ENCODE measurements at places on chromosomes 1 and 21.

DNA sequence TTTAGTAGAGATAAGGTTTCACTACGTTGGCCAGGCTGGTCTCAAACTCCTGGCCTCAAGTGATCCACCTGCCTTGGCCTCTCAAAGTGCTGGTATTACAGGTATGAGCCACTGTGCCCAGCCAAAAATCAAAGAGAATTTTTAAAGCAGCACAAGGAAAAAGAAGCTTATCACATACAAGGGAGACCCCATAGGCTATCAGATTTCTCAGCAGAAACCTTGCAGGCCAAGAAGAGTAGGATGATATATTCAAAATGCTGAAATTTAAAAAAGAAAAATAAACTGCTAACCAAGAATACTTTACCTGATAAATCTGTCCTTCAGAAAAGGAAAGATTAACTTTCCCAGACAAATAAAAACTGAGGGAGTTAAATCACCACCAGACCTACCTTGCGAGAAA, 43.2 kb downstream of the FLVCR1 start:
- no peak for DNase-seq

- no peak for DNase-seq
These were observed 29.6 kb upstream of the RGS1 start for GRCh38 chr1:192545896-192546521.

DNA sequence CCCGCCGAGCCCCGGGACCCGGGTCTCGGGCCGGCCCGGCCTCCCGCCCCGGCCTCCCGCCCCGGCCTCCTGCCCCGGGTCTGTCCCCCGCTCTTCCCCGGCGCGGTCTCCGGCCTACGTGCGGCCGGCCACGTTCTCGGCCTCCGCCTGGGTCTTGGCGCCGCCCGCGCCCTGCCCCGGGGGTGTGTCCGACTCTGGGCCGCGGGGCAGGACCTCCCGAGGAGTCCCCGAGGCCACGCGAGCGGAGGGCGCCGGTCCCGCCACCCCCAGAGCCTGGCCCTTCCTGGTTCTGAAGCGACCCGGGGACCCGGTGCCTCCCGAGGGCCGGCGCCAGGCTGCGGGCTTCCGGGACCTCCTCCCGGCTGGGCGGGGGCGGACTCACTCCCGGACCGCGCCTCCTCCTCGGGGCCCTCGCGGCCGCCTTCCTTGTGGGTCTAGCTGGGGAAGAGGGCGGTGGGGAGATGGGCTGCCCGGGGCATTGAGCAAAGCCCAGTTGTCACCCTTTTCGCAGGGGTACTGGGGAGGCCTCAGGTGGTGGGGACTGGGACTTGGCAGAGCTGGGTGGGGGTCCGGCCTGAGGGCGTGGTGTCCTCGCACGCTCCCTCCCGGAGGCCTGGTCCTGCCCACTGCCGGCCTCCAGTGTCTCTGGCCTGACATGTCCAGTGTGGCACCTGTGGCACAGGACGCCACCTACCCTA, 558 bp downstream of the PFKL start:
- peak; percentile 49 for DNase-seq

DNA sequence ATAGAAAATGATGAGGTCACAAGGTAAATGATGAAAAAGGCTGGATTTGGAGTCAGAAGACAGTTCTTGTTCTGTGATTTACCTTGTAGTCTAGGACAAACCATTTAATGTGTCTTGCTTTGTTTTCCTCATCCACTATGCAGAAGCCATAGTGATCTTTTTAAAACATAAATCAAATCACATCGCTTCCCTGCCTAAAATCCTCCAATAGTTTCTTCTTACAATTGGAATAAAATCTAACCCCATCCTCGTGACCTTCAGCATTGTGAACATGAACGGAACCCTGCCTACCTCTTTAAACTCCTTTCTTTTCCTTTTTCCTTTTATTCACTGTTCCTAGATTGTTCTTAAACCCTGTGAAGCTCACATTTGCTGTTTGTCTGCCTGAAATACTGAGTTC, 204.9 kb upstream of the SAMSN1 start:
- no peak for DNase-seq

GRCh38 chr1:55212349-55213150, 2.6 kb downstream of the USP24 start:
- DNase-seq = no peak

DNA sequence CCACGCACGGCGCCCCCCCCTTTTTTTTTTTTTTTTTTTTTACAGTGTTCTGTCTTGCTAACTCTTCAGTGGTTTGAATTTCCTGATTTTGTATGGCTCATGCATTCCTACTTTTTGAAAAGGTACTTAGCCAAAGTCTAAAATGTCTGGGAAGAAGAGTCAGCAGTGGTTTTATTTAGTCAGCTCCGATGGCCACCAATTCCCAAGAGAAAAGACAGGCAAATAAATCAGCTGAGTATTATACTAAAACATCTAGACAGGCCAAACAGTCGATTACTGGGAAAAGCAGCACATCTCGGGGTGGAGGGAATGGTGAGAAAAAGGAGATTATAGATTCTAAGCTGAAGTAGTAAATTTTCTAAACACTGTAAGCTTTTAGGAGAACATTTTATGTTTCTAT, 192.5 kb upstream of the ZRANB2 start:
- DNase-seq = no peak

DNA sequence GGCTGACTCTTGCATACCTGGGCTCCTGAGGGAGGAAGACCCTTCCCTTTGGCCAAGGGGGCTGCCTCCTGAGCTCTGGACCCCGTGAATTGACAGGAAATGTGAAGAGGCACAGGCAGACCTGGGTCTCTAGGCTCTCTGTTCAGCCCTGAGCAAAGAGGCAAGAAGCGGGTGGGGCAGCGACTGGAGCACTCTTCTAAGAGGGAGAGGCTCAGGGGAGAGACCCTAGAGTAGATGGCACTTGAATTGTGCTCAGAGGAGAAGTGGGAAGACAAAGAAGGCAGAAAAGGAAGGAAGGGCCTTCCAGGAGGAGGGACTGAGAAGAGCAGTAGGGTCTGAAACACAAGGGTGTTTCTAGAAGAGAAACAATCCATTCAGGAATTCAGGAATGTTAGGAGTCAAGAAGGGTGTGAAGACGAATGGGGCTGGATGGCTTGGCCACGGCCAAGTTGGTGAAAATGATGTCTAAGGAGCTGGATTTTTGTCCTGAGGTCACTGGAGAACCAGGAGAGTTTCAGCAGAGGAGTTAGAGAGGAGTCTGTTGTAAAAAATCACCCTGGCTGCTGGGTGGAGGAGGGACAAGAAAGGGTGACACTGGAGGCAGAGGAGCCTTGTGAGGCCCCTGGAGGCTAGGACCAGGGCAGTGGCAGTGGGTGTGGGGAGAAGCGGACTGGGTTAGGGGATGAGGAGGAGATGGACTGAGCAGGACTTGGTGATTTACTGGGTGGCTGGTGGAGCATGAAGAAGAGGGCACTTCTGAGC, 5.3 kb downstream of the TIE1 start:
- DNase-seq = no peak

DNA sequence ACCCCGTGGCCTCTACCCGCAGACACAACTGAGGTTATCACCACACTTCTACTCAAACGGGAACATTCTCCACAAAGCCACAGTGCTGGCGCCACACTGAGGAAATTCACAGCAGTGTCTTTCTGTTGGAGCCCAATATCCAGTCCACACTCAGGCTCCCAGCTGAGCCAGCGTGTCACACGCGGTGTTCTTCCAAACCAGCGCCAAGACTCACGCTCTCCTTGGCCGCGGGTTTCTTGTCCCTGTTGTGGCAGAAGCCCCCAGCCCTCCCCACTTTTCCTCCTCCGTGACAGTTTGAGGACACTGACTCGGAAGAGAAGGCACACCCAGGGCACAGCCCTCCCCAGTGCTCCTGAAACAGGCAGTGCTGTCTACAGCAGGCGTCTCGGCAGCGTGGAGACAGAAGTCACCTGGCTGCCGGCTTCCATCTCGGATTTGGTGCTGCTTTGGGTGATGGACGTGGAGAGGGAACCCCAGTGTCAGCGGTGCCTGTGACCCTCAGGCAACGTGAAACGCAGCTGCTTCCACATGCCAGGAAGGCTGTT, 35.4 kb upstream of the AGPAT3 start:
- DNase-seq = no peak

DNA sequence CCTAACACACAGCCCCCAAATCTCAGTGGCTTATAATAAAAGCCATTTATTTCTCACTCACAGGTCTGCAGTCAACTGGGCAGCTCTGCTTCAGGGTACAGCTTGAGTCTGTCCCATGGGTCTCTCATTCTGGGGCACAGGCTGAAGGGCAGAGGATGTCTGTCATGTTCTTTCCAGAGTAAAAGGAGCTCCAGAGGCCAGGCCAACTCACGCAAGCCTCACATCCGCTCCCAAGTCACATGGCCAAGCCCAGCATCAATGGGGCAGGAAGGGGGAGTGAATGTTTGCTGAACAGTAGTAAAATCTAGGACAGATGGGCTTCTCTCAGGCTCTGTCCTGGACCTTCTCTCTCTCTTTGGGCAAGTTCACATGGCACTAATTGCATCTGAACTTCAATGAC, 7.1 kb upstream of the SSBP3 start:
- DNase-seq = no peak

- DNase-seq = no peak
These were observed 15.4 kb upstream of the ADAR start for GRCh38 chr1:154623358-154623757.

DNA sequence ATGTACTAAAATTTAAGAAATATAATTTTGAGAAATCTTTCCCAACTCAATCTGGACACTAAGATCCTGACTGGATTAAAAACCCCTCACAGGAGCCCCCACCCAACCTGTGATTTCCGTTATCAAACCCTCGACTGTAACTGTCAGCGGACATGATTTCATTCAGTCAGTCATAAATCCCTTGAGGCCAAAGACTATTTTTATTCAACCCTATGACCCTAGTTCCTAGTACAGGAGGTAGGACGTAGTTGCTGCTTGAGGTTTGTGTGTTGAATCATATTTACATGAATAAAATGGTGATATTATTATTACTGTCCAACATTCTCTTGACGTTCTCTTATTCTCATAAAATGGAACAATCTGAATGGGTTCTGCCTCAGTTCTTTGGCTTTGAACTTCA, 73.1 kb upstream of the DYNLT5 start:
- no peak for DNase-seq

GRCh38 chr1:228463559-228464455, 23.4 kb upstream of the RNF187 start:
- DNase-seq = no peak

- DNase-seq = no peak
These were observed 235.2 kb upstream of the RAB4A start for GRCh38 chr1:229035748-229036082.

- DNase-seq = no peak
These were observed 1.9 kb downstream of the GIPC2 start for GRCh38 chr1:78047631-78048030.

GRCh38 chr1:61081144-61081685, 1.1 kb upstream of the NFIA start:
- no peak for DNase-seq

DNA sequence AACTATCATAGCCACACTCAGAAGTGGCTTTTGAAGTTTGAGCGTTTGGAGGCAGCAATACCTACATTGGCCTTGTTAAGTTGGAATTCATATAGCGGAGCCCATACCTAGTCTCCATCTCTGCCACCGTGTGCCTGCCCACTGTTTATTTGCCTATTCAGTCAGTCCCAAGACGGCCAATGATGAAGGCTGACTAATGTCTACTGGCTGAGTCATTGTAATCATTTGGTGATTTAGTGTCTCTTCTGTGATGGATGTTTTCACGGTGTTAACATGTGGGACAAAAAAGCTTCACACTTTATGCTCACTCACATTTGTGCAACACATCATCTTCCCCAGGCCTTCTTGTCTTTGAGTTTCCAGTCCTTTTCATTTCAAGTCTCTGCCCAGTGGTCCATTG, 92.6 kb upstream of the PBX1 start:
- DNase-seq = no peak

DNA sequence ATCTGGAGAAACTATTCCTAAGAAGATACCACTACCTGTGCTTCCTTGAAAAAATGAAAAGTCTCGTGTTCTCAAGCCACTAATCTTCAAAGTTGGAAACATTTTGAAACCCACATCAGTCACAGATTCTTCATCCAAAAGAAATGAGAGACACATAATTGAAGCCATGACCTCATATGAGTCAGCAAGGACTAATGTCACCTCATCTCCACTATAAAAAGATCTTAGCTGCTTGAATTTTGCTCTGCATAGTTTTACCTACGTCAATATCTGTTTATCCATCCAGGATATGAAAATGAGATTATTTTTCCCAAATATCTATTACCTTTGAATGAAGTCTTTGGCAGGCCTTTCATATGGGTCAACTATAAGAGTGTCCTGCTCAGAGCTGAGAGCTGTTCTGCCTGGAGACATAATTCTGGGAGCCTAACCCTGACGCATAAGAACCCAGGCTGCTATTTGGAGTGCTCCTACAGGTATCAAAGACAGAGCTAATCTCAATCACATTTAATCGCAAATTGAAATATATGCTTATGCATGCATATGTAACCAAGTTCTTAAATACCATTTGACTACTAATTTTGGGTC, 312.5 kb upstream of the PKN2 start:
- no peak for DNase-seq

DNA sequence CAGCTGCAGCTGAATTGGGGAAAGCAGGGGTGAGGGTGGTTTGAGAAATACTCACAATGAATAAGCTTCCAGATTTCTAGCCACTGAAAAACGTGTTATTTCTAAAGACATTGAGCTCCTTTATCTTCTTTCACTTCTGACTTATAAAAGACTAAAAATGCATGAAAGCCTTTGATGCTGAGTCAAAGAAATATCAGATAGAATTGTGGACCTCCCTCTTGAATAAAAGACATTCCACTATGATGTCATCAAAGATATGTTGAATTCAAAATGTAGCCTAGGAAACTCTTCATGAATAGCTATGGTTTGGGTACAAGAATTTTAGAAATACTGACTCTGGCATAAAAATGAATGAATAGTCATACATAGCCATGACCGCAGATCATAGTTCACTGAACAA, 44.7 kb upstream of the COL24A1 start:
- no peak for DNase-seq

- no peak for DNase-seq
These were observed 76.3 kb downstream of the RUSC1 start for GRCh38 chr1:155396874-155397476.

DNA sequence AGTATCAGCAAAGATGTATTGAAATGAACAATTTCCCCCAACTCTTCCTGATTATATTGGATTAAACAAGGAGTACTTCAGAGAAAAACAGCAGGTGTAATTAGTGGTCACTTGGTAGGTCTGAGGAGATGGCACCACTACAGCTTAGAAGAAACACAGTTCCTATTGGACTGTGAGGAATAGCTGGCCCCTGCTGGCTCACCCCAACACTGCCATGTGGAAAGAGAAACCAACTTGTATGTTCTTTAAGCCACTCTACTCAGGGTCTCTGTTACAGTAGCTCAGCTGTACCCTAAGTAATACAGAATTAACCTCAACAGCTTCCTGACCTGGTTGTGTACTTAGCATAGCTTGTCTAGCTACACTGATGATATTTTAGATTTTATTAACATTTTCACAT, 26.5 kb upstream of the MTR start:
- DNase-seq = no peak

- no peak for DNase-seq
These were observed 14.3 kb upstream of the SEC16B start for GRCh38 chr1:177984136-177984525.

- peak; percentile 74 for DNase-seq
These were observed 3.8 kb downstream of the ZNF672 start for GRCh38 chr1:248841702-248842395.

- no peak for DNase-seq
These were observed at the start of gene GRHL3 for GRCh38 chr1:24319312-24319863. TSS of gene GRHL3 (plus strand) at chr1:24319357. CDS start at chr1:24319552, 195 bp downstream.

GRCh38 chr1:176391621-176392020, 71.4 kb upstream of the PAPPA2 start:
- DNase-seq = no peak

GRCh38 chr1:60035921-60036320, 37.6 kb downstream of the C1orf87 start:
- no peak for DNase-seq

GRCh38 chr1:181531951-181532600, 48.8 kb downstream of the CACNA1E start:
- no peak for DNase-seq

Measured in WERI-Rb-1 (cell line).